ENCODE measurements at places on chromosomes 6 and 20.
A peak's percentile ranks its signal among the peaks of the same experiment; 100 is the strongest.

- no peak for DNase-seq
Measured at GRCh38 chr6:37699887-37700619, 2.4 kb upstream of the MDGA1 start.

GRCh38 chr20:49813305-49813974 is 812 bp downstream of the SLC9A8 start:
- DNase-seq, result no peak

DNA sequence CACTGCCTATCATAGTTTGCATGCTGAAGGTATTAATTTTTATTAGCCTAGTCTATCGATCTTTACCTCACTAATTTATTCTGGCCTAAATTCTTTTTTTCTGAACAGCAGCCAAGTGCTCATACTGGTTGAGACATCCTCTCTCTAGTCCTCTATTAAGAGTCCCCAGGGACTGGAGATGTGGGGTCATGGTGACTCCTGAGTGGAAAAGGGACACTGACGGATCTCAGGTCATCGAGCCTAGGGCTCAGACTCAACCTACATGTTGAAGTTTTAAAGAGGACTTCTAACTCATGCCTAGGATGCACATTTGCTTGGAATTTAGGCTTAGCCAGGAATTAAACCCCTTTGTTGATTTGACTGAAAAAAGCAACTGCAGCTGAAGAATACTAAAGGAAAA is 378.1 kb downstream of the BTBD9 start:
- DNase-seq, result no peak

GRCh38 chr6:73515204-73515655 is 5.6 kb downstream of the EEF1A1 start:
- DNase-seq, result no peak

GRCh38 chr20:47950124-47950912 is 165.0 kb upstream of the SULF2 start:
- peak; percentile 75 for DNase-seq

- no peak for DNase-seq
Measured at GRCh38 chr20:48377940-48378339, 449.9 kb downstream of the PREX1 start.

- DNase-seq, result no peak
Measured at GRCh38 chr20:2285613-2286012, 10.2 kb upstream of the TGM3 start.

DNA sequence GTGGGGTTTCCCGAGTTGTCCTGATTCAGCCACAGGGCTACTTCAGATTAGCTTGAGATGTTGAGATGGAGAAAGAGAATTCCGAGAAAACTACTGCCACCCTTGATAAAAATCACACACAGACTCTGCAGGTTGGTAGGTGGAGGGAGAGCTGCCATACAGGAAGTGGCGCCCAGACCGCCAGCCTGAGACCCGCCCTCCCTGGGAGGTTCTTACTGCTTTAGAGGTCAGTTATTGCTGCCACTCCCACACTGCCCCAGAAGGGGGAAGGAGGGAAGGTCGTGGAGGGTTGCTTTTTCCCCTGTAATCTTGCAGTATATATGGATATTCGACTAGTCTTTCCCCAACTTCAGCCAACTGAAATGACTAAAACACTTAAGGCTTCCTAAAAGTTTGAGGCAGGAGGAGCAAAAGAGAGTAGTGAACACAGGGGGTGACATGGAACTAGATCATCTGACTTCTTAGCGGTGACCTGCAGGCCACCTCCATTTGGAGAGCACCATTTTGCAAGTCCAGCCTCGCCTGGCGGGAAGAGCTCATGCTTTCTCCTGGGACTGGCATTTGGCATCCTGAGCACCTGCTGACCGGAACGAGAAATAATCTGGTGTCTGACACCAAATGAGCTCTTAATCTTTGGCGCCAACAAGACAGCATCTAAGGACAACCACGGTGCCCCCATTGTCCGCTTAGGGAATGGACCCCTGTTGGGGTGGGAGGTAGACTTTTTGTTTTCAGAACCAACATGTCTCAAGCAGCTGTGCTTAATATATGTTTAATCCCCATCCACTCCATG is 35.7 kb upstream of the SLC22A1 start:
- DNase-seq, result no peak

- DNase-seq, result no peak
Measured at GRCh38 chr20:37369846-37370245, 23.9 kb downstream of the SRC start.

GRCh38 chr20:46028772-46029371 is at the start of gene SLC12A5:
TSS of gene SLC12A5 (plus strand) at chr20:46029215. CDS start at chr20:46029345, 130 bp downstream.
- no peak for DNase-seq

GRCh38 chr20:38181207-38181801 is 16.2 kb upstream of the TGM2 start:
- DNase-seq, result no peak

DNA sequence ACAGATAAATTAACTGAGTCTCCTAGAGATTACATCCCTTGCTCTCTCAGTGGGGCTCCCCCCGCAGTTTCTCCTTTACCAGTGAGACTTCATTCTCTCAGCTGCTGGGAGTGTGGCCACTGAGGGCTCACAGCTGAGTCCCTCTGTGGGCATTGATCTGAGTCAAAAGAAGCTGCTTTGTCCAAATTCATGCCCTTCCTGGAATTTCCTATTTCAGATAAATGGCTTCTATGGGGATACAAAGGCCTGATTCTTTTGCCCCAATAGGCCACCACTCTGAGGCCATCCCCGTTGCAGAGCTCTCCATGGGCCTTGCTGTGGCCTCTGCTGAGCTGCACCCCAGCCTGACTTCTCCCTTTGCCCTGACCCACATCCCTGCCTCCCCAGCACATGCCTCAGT is 10.0 kb downstream of the CST5 start:
- DNase-seq, result no peak

DNA sequence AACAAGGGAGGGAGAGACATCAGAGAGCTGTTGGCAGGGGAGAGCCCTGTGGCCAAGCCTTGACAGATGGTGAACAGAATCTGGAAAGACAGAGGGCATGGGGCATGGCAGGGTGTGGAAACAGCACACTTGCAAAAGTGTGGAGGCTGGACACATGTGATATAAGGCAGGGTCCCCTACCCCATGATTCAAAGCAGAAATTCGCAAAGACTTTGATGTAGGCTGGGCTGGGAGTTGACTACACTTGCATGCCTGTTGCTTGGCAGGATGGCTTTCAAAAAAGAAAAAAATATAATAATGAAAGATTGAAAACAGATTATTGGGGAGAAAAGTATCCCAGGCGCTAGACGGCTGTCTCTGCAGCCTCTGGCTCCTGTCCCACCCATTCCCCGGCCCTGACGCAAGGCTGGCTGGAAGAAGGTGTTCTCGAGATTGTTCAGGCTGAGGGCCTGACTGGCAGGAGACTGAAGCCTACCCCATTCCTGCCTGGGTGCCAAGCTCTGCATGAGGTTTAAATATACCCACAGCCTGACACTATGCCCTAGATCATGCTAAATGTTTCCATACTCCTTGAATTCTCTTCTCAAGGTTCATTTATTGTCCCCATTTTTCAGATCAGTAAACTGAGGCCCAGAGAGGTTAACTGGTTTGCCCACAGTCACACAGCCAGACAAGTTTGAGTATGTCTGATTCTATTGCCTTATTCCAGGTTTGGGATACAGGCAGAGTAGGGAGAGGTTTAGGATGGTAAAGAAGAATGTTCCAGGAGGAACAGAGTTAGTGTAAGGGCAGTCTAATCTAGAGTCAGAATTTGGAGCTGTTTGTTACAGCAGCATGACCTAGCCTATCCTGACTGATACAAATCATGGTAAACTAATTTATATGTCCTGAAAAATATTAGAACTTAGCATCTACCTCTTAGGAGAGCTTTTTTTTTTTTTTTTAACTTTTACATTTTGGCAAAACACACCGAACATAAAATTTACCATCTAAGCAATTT is 23.4 kb upstream of the CCN5 start:
- no peak for DNase-seq

Data from NCI-H1105 (cell line).